NCI-H526 (cell line): ENCODE measurements at places on chromosomes 11 and 22.

DNA sequence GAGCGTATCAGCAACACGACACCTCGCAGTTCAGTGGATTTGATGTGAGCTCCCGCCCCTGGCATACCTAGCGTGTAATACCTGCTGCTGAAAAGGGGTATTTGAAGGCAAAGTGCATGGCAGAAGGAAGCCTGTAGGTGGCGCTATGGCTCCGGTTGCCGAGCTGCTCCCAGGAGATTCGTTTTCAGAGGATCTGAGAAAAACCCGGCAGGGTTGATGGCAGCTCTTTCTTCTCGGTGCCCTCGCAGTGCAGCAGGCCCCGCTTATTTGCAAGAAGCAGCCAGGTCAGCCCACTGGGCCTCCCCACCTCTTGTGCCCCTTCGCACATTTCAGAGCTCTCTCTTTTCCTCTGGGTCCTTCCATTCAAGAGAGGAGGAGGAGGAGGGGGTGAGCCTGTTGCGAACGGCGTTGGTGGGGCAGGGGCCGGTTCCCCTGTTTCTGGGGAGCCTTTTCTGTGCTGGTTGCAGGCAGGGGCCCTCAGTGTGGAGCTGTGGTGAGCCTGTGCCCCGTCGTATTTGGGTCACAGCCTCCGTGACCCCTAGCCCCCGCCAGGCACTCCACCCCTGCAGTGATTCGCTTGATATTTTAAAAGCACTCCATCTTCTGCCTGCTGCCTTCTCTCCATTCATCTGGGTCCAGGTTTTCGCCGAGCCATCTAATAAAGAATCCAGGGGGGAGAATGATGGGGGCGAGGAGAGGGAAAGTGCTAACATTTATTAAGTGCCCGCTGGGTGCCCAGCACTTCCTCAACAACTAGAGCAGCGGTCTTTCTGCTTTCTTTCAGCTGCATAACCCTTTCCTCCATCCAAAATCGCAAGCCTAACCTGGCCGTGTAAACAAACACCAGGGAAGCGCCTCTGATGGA lies 85.3 kb upstream of the SYT13 start:
- DNase-seq = peak; percentile 93

DNA sequence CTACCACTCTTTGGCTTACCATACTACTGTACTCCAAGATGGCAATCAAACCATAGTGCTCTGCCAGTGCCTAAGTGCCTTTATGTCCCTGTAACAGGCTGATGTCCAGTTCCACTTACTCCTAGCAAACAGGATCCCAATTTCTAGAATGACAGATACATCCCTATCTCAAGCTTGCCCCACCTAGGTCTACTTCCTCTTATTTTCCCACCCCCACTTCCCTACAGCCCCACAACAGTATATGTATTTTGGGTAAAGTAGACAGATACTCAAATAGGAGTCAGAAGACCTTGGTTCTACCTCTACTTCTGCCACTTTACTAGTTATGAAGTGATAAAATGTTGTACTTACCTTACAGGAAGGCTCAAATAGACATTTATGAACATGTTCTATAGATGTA lies 24.1 kb downstream of the SIK3 start:
- no peak for DNase-seq

- DNase-seq = no peak
Observed at GRCh38 chr11:93974759-93975158, 46.4 kb upstream of the HEPHL1 start.

DNA sequence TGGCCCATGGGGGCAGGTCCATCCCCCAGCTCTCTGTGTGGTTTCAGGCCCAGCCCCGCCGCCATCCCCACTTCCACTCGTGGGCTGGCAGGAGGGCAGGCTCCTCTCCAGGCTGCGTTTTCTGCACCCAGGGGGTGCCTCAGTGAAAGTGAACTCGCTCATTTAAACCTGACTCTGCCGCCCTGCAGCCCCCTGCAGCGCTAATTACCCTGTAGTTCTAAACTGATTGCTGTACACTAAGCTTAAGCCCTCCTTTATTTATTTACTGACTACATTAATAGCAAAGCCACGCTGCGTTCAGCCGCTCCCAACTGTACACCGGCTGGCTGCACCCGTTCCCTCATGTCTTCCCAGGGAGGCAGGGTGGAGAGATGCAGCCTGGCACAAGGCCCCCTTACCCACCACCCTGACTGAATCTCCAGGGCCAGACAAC lies 36.6 kb upstream of the NNMT start:
- DNase-seq = no peak

DNA sequence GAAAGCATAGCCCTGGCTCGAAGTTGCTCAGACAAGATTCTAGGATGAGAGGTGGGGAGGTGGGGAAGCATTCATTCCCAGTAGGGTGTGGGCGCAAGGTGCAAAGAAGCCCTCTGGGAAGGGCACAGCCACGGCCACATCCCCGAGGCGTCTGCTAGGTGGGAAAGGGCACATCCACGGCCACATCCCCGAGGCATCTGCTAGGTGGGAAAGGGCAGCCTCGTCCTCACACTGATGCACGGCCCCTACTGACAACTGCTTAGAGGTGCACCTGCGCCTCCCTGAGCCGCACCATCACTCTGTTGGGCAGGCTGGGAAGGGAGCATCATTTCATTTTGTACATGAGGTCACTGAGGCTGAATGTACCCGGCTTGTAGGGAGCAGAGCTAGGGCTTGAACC lies 94.6 kb upstream of the PITPNB start:
- no peak for DNase-seq

GRCh38 chr11:15471048-15471894 lies 356.5 kb downstream of the INSC start:
- no peak for DNase-seq

DNA sequence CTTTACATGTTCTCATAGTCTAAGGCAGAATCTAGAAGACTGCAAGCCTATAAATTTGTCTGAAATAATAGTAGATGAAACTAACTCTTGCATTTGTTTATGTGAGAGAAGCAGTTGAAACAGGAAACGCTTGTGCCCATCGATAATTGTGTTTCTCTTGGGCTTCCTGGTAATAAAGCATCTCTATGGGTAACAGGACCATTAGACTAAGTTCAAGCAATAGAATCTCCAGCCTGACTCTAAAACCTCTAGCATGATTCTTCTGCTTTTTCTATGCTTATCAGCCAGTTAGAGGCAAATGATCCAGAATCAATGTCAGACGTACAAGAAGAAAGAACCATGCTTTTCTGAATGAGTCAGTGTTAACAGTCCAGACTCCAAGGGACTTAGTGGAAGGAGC lies 1734.4 kb downstream of the LRRC4C start:
- no peak for DNase-seq

DNA sequence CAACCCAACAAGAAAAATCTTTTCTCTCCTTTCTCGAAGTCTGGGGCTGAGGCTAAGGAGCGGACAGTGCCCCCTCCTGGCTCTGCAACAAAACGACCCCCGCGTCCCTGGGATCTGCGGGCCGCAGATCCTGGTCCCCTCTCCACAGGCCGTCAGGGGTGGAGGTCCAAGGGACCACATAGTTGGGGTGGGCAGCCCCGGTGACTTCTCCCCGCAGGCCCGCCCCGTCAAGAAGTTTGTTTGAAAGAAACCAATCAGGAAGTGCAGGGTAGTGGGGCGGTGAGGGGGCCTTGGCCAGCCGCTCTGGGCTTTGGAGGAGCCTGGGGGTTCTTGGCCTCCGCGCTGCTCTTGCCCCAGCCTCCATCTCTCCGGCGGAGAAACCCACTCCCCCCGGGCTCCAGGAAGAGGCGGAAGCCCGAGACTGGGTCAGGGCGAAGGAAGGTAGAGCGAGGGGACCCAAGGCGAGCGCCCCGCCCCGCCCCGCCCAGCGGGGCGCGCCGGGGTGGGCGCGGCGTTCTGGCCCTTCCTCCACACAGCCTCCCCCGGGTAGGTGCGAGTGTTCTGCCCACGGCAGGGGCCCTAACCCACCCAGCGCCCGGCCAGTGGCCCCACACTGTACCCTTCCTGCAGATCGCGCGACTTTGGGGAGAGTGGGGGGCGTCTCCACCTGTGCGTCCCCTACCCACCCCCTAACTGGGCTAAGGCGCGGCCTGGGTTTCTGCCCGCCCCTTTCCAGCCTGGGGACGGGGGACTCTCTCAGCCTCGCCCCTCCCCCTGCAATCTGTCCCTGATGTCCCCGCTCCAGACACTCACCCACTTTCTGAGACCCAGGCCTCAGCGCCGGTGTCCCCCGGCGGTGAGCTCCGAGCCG lies 1.3 kb downstream of the TP53I11 start:
- DNase-seq = no peak

GRCh38 chr22:34067031-34067430 lies 146.8 kb upstream of the LARGE1 start:
- DNase-seq = no peak

- DNase-seq = no peak
Observed at GRCh38 chr11:69497221-69497787, 15.8 kb downstream of the LINC01488 start.

DNA sequence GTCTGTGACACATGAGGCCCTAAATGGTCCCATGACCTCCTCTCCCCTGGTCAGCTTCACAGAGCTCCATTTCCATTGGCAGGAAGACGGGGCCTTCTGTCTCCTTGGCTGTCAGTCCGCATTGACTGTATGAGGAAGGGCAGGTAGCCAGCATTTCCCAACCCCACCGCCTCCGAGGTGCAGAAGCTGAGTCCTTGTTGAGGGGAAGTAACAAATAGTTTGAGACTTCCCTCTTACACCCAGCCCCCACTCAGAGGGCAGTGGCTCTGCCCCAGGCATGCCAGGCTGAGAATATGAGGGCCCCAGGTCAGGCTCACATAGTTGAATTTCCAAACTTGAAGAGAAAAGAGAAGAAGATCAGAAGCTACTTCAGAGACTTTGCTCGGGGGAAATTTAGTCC lies 611.1 kb downstream of the BRD1 start:
- DNase-seq = no peak

DNA sequence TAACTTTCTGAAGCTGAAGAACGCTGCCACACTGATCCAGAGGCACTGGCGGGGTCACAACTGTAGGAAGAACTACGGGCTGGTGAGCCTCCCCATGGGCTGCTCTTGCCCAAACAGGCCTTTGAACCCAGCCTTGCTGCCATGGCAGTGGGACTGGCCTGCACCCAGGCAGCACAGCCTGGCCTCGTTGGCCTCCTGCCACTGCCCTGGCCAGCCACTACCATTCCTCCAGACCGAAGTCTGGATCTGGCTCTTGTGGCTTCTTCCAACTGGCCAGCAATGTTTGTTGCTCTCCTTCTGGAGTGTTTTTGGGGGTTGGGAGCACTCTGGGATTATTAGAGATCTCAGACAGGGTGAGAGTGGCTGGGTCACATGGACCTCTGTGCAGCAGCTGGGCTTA lies 51.0 kb downstream of the MYO7A start:
- DNase-seq = no peak

DNA sequence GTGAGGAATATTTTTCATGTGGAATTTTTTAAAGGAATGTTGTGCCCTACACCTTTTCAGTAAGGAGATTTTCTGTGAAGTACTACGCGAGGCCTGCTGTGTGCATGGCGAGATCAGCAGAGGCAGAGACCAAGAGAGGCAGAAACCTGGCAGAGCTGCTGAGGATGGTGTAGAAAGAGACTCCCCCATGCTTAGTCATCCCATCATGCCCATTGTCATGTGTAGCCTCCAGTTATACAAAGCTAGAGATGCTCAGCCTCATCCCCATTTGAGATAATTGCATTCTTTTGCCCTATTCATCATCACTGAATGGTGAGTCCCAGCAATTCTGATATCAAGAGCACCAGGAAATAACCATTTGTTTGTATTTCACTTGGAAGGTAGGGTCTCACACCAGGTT lies 3.0 kb upstream of the MS4A7 start:
- DNase-seq = no peak

- peak; percentile 28 for DNase-seq
Observed at GRCh38 chr11:35619855-35620640, 1.8 kb downstream of the FJX1 start.

DNA sequence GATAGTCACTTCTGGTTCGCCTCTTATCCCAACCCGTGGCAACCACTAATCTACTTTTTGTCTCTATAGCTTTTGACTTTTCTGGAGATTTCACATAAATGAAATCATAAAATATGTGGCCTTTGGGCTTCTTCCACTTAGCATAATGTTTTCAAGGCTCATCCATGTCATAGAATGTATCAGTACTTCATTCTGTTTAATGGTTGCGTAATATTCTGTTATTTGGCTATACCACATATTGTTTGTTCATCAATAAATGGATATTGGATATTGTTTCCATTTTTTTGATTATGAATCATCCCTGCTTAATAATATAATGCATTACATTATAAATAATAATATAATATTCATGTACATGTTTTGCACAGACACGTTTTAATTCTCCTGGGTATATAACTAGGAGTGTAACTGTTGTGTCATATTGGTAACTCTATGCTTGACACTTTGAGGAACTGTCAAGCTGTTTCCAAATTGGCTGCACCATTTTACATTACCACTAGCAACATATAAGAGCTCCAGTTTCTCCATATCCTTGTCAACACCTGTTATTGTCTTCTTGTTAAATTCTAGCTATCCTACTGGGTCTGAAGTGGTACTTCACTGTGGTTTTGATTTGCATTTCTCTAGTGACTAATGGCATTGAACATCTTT lies 181.5 kb downstream of the CADM1 start:
- no peak for DNase-seq

DNA sequence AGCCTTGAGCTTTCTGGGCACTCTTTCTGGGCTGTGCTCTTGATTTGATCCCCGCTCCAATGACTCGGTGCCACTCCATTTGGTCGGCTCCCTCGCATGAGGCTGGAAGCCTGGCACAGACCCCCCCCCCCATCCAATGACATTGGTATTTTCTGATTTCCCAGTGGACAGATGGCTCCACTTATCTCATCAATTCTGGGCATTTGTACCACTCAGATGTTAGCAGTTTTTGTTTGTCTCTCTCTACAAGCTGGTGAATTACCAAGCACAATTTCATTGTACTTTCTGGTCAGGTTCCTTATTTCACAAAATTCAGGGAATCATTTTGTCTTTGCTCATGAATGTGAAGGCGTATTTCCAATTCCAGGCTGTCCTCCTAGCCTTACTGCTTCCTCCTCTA lies 9.1 kb downstream of the DNAL4 start:
- DNase-seq = no peak

- peak; percentile 76 for DNase-seq
Observed at GRCh38 chr22:33049119-33049729, 9.0 kb downstream of the SYN3 start.
